Suprapubic skin (tissue), 4 donors: ENCODE measurements at places on chromosomes 13 and 19. TPM values are rescaled to one million over a fixed set of nuclear protein-coding genes. Genes with fewer than 3 reads are reported as not detected.

CD209 gene
- 1.6 TPM for total RNA-seq

EPS8L1 gene
- total RNA-seq: 384 TPM

FCAR gene
- not detected for total RNA-seq

KLK14 gene
- 6.6 TPM for total RNA-seq

VSTM1 gene
- total RNA-seq: not detected

KLK2 gene
- total RNA-seq: not detected

TMEM190 gene
- not detected for total RNA-seq
